ENCODE measurements at places on chromosomes 16 and 17.

DNA sequence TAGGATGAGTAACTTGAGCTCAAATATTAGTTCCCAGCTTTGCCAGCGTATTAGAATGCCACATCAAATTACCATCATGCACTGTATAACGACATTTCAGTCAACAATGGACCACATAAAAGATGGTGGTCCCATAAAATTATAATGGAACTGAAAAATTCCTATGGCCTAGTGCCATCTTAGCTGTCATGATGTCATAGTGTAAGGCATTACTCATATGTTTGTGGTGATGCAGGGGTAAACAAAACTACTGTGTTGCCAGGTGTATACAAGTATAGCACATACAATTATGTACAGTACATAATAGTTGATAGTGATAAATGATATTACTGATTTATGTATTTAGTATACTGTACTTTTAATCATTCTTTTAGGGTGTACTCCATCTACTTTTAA, 54.4 kb upstream of the NETO2 start:
- DNase-seq, result no peak

GRCh38 chr17:17913695-17914332, 58.4 kb downstream of the TOM1L2 start:
- no peak for DNase-seq

- DNase-seq, result no peak
Measured at GRCh38 chr17:74833501-74834377, 25.9 kb downstream of the GRIN2C start.

GRCh38 chr16:76964464-76965154, 226.4 kb upstream of the MON1B start:
- DNase-seq, result no peak

GRCh38 chr16:17098685-17099084, 372.1 kb downstream of the XYLT1 start:
- no peak for DNase-seq

GRCh38 chr16:73389085-73389484, 341.2 kb upstream of the ZFHX3 start:
- no peak for DNase-seq

GRCh38 chr17:80944326-80944725, 47.3 kb upstream of the CHMP6 start:
- DNase-seq, result no peak

- no peak for DNase-seq
Measured at GRCh38 chr17:81837641-81838040, 2.8 kb upstream of the PPP1R27 start.

DNA sequence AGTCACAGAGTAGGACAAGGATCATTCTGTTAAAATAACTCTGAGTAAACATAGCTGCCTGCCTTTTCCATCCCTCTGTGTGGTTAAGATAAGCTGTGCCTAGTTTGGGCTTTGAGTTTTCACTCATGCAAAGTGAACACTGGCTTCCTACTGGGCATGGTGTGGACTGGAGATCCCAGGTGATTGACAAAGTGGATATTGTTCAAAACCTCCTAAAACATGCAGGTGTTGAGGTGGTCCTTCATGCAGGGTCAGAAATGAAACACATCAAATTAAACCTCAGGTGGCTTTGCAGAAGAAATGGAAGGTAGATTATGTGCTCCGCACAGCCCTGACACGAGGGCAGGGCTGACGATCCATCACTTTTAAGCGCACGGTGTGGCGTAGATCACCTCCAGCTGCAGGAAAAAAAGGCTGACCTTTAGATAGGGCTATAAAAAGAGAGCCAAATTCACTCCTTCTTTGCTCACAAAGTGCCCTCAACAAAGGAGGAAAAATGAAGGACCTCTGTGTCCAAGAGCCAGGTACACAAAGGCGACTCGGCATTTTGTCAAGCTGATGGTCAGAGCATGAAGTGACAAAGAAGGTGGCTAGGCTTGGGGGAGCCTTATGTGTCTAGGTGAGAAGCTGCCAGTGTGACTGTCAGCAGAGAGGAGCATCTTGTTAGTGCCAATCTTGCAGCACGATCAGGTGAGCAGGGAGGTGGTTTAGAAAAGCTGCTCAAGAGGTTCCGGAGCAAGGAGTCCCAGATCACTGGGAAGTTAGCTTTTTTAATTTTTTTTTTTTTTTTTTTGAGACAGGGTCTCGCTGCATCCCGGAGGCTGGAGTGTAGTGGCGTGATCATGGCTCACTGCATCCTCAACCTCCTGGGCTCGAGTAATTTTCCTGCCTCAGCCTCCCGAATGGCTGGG, 19.9 kb upstream of the ITPRIPL2 start:
- DNase-seq, result no peak

DNA sequence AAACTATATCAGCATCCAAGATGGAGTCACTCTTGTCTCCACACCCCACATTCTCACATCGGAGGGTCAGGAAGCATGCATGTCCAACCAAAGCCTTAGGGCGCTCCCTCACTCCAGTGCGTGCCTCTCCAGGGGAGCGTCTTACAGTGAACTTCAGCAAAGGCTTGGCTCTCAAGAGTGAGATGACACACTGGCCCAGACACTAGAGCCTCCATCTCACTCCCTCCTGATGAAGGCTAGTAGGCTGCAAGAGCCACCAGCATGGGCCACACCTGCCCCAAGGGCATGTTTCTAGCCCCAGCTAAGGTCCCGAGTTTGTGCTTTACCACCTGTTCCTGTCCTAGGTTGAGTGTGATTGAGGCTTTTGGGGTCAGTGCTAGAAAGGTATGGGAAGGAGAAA, 40.5 kb downstream of the BEAN1 start:
- DNase-seq, result no peak

- DNase-seq, result no peak
Measured at GRCh38 chr17:61397086-61397842, 2.4 kb upstream of the TBX2 start.

- no peak for DNase-seq
Measured at GRCh38 chr16:974001-974601, 3.3 kb upstream of the LMF1 start.

DNA sequence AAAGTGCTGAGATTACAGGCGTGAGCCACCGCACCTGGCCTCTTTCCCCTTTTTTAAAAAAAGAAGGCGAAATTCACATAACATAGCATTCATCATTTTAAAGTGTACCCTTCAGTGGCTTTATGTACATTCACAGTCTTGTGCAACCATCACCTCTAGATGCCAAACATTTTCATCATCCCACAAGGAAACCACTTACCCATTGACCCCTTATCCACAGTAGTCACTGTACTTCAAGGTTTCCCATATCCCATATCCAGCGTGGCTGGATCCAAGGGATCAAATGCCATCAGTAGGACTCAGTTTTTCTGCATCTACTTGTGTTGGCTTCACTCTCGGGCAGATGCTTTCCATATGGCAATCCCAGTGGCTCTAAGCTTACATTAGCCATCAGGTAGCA, 50.3 kb downstream of the BMERB1 start:
- DNase-seq, result no peak

- no peak for DNase-seq
Measured at GRCh38 chr16:72049110-72049509, 5.2 kb upstream of the HP start.

DNA sequence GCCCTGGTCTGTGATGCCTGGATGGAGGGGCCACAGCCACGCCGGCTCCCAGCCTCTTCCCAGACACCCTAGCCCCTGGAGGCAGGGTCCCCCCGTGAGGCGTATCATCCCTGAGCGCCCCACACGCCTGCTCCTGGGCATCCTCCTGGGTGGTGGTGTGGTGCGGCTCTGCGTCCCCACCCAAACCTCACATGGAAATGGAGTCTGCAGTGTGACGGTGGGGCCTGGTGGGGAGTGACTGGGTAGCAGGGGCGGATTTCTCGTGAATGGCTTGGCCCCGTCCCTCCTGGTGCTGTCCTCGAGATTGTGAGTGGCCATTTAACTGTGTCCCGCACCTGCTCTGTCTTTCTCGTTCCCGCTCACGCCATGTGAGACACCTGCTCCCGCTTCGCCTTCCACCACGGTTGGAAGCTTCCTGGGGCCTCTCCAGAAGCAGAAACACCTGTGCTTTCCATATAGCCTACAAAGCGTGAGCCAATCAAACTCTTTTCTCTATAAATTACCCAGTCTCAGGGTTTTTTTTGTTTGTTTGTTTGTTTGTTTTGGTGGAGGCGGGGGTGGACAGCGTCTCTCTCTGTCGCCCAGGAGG, 5.9 kb upstream of the SSTR5 start:
- DNase-seq, result no peak

- DNase-seq, result no peak
Measured at GRCh38 chr17:45164734-45165269, 3.1 kb downstream of the HEXIM2 start.

DNA sequence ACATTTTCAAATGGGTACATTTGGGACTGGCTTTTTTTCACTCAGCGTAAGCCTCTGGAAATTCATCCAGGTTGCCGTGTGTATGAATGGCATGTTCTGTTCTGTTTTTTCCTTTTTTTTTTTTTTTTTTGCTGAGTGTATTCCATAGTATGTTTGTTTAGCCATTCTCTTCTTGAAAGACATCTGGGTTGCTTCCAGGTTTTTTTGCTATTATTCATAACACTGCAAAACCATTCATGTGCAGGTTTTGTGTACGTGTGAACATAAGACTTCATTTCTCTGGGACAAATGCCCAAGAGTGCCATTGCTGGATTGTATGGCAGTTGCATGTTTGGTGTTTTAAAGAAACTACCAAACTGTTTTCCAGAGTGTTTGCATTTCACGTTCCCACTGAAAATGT, 335.9 kb upstream of the TNRC6C start:
- DNase-seq, result no peak

DNA sequence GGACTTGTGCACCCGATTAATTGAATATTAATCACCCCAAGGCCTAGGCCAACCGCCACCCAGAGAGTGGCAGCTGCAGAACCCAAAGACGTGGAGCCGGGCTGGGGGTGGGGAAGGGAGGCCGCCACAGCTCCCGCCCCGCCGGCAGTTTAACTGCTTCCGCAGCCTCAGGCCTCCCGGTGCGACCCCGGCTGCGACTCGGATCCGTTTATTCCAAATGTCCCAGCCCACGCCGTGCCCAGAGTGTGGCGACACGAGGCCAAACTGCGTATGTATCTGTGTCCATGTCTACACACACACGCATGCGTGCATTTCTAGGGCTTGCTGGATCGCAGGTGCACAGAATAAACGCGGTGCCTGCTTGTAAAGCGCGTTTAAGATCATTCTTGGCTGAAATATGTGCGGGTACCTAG, 802 bp upstream of the TOB1 start:
- DNase-seq, result no peak

DNA sequence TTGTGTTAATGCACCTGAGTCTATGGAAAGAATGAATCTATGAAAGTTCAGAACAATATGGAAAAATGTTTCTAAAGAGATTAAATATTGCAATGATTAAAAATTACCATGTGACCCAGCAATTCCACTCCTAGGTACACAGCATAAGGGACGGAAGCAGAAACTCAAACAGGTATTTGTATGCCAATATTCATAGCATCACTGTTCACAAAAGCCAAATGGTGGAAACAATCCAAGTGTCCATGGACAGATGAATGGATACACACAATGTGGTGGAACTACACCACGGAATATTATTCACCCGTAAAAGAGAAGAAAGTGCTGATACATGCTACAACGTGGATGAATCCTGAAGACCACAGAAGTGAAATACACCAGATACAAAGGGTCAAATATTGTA, 37.7 kb downstream of the VPS53 start:
- no peak for DNase-seq

GRCh38 chr17:41185001-41185400, 290 bp upstream of the KRTAP4-1 start:
- DNase-seq, result no peak

GRCh38 chr17:15377200-15377599, 35.8 kb upstream of the TEKT3 start:
- no peak for DNase-seq

Data from CD4-positive, alpha-beta T cell treated with Interleukin-12 subunit alpha and Interleukin-12 subunit beta, for 1 hour (primary cell).